ENCODE measurements at places on chromosomes 3 and 15.
A peak's percentile ranks its signal among the peaks of the same experiment; 100 is the strongest.

GRCh38 chr15:98202256-98202655 lies 241.8 kb downstream of the ARRDC4 start:
- DNase-seq, result no peak

DNA sequence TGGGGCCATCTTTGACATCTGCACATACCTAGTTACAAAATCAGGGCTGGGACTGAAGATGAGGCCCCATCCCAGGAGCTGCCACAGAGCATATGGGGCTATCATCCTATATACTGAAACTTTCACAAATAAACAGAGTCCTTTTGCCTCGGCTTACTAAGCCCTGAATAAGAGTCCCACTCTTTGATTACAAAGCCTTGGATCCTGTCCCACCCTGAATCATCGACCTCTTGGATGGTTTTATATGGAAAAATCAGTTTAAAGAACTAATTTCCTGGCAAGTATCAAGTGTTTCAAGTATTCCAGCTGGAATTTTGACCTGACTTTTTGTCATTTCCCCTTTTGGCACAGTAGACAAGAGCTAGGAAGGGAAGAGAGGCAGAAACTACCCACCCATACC lies 331.3 kb upstream of the FRG2C start:
- DNase-seq, result no peak

DNA sequence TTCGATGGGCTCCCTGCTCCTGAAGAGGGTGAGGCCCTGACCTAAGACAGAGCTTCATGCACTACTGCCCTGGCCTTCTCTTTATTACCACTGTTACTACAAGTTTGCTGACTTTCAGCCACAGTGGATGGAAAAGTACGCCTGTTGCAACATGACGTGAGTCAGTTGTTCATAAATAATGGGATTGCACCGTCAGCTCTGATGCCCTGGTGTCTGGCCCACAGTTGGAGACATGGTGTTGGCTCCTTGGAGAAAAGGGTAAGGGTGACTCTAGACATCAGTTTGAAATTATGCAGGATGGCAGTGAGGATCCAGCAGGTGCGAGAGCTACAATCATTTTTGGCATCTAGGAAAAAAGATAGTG lies 5.5 kb downstream of the PAQR5 start:
- no peak for DNase-seq

- DNase-seq, result no peak
Observed at GRCh38 chr3:65914032-65914739, 124.5 kb downstream of the MAGI1 start.

GRCh38 chr3:155147588-155147987 lies 67.5 kb downstream of the MME start:
- DNase-seq, result no peak

- peak; percentile 78 for DNase-seq
Observed at GRCh38 chr3:127135241-127136023, 57.5 kb upstream of the PRR23E start.

DNA sequence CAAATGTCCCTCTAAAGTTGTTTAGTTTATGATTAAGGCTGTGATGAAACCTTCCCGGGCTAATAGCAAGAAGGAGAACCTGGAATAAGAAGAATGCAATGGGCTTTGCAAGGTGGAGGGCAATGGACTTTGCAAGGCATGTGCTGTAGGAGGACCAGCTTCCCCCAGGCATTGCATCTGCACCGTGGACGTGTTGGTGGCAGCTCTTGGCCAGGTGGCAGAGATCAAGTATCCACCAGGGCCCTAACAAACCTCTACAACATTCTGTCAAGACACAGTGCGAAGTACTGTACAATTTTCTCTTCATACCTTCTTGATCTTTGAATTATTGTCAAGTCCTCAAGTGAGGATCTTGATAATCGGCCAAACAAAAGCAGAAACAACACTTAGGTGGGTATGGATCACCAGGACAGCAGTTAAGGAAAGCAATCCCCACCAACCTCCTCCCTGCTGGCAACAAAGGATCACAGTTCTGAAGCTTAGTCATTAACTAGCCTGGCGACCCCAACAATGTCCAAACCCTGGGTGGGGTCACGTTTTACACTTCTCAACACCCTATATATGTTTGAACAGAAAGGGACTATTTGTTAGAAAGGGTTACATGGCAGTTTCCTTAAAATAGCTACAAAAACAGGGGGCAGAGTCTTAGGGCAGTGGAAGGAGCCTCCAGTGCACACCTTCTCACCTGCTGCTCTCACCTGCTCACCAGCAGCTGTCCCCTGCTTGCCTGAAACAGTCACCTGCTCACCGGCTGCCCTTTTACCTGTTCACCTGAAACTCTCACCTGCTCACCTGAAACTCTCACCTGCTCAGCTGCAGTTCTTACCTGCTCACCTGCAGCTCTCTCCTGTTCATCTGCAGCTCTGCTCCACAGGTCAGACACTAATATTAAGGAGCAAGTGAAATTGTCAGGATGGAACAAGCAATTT lies 137.9 kb upstream of the LIPC start:
- no peak for DNase-seq

Measured in NCI-H1092 treated with DMSO at 0.1 percent for 48 hours (cell line).